HuH-7.5 (cell line): ENCODE measurements at places on chromosomes 16 and 17.

DNA sequence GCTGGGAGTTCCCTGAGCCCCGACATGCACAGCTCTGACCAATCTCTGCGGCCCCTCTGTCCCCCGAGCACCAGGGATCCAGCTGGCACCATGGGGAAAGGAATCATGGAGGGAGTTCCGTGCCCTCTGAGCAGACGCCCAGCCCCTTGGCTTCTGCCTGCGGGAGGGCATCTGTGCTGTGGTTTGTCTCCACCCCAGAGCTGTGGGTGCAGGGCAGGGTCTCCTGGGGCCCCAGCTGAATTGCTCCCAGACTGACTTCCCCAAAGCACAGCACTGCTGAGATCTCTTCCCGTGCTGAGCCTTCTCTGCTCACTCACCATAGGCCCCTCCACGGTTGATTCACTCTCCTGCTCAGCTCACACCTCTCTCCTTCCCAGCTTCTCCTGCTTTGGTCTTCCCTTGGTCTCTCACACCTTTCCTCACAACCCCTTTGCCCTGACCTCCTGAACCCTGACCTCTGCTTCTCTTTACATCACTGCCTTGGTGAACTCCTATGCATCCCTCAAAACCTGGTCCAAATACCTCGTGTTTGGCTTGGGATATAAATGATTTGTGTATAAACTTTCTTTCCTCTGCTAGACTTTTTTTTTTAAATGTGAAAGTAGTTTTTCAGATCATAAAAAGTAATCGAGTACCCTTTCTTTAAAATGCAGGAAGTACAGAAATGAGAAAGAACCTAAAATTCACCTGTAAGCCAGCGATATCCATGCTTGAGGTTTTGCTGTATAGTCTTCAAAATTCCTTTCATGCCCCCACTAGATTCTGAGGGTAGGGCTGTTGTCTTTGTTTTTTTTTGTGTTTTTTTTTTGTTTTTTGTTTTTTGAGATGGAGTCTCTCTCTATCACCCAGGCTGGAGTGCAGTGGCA, 265.3 kb downstream of the SEC14L1 start:
- DNase-seq = no peak

DNA sequence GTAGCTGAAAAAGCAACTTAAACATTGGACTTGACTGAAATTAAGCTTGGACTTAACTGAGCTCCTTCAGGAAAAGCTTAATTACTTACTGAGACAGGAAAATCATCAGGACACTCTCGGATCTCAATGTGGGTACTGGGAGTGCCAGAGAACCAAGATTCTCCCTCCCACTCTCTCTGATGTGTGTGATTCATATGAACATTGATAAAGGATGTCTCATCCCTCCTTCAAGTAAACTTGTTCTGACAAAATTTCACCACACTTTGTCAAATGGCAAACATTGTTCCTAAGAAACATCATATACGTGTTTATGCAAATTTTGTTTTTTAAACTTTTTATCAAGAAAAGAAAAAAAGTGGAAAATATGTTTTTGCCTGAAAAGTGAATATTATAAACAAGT, 4.1 kb upstream of the SLFN5 start:
- DNase-seq = no peak

DNA sequence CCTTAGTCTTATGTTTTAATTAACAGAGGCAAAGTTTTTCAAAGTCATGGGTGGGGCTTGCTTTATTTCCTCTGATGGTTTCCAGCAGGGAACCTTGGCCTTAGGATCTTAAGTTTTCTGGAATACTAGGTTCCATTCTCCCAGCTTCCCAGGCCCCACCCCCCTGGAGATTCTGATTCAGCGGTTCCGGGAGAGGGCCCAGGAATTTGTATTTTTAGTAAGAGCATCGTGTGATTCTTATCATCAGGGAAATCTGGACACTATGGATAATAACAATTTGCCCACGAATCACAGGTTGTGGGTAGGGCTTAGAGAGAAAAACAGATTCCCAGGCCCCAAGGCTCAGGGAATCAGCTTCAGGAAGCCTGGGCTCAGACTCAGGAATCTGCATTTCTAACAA, 263.6 kb downstream of the NTN1 start:
- no peak for DNase-seq

DNA sequence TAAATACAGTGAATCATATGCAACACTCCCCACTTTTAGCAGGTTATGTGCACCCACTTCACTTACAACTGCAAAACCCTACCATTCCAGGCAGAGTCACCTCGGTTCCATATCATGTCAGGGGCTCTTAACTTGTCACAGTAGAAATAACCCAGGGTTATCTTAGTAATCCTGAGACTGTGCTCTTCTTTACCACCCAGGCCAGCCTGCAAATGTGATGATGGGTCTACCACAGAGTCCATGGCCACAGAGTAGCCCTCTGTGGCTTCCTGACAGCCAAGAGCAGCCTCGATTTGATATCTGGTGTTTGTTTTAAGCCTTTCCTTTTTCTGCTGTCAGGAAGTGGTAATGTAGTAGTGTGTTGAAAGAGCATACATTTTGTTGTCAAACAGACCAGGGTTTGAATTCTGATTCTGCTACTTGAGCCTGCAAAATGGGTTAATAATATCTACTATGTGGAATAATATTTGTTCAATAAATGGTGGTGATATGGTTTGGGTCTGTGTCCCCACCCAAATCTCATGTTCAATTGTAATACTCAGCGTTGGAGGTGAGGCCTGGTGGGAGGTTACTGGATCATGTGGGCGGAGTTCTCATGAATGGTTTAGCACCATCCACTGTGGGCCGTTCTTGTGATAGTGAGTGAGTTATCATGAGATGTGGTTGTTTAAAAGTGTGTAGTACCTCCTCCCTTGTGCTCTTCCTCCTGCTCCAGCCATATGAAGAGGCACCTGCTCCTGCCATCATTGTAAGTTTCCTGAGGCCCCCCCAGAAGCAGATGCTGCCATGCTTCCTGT, 416.5 kb downstream of the UTP18 start:
- DNase-seq = no peak
